ENCODE measurements at places on chromosomes 7 and 10. TPM values are rescaled to one million over a fixed set of nuclear protein-coding genes. Genes with fewer than 3 reads are reported as not detected.

GRCh38 chr10:61992671-61993668, 91.5 kb downstream of the ARID5B start:
- DNase-seq, result peak; percentile 88

DNA sequence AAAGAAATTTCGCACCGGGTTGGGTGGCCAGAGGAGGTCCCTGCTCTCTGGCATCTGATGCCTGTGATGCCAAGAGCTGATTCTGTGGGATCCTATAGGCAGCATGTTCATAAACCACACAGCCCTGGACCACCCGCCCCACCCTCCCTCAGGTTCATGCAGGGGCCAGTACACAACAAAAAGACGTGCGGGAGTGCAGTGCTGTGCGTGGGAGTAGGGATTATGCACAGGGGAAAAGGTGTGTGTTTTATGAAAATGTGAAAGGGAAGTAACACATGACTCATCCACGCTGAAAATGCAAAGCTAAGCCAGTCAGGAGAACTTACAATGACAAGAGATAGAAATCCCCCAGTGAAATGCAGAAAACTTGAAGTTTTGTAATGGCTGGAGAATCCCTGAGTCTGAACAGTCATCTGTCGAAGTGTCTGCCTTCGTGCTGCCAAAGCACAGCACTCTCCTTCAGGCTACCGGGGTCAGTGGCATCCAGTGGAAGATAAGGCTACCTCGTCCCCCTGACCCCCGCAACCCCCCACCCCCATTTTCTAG, 1.1 kb downstream of the KIAA1217 start:
- DNase-seq, result peak; percentile 6

DNA sequence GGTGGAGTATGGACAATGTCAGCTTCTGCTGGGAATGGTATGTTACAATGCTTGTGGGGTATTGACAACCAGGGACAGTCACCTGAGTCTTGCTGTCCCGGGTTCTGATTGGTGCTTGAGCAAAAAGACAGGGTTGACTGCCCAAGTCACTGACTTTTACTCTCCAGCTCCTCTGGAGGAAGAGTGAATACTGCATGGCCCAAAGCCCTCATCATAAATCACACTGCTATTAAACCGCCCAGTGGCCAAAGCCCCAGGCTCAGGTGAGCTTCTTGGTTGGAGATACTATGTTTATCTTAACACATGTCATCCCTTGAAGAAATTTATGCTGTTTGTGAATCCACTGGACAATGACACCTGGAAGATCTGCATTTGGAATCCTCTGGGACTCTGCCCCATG, 90.0 kb upstream of the IGFBP3 start:
- DNase-seq, result no peak

DNA sequence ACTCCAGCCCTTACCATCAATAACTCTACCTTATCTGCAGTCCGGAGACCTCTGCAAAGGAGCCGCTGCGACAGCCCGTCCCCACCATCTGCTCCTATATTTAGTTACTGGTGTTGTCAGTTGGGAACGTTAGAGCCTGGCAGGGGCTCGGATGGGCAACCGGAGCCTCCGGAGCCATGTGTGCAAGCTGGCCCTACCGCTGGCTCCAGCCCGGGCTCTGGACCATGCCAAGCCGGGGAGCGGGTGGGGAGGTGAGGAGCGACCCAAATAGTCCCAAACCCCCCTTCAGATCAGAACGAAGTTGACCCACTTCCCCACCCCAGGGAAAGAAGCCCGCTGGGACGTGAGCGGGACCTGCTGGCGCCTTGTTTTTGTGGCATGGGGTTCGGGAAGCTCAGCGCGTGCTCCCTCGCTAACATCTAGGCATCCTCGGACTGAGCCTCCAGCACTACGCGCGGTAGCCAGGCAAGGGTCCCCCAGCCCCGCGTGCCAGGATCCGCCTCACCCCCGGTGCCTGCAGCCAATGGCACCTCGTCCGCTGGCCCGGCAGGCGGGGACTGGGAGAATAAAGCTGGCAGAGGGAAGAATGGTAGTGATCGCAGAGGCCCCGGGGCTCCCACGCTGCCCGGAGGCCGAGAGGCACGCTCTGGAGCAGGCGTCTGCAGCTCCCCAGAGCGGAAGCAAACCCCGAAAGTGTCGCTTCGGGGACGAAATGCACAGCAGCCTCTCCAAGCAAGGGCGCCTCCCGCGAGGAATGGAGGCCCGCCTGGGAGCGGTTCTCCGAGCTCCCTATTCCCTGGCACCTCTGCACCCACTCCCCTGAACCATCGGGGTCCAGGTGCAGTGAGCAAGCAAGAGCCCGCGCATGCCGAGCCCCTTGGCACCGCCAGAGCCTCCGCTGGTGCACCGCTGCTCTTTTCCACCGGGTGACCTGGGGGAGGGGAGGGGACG, 679 bp downstream of the LRRC20 start:
- peak; percentile 28 for DNase-seq

KEL gene
- total RNA-seq, result 0.23 TPM

GJD4 gene
- not detected for total RNA-seq

SFRP5 gene
- not detected for total RNA-seq

DNA sequence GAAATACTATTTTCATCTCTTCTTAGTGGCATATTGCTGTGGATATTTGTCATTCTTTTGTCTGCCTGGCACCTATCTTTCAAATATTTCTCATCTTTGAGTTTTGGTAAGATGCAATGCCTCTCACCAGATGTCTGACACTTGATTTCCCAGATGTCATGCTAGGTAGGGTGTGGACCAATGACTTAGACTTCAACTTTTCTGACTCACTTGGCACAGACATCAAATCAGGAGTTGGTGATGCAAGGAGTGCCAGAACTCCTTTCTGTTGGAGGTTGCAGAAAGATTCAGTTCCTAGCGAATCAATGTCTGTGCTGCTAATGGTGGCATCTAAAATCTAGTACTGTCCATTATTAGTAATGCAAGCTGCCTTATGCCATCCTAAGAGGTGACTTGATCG, 216.9 kb upstream of the FERD3L start:
- peak; percentile 74 for DNase-seq

GRCh38 chr7:143250822-143251221, 12.4 kb upstream of the GSTK1 start:
- DNase-seq, result no peak

ANKRD30A gene
- not detected for total RNA-seq

DNA sequence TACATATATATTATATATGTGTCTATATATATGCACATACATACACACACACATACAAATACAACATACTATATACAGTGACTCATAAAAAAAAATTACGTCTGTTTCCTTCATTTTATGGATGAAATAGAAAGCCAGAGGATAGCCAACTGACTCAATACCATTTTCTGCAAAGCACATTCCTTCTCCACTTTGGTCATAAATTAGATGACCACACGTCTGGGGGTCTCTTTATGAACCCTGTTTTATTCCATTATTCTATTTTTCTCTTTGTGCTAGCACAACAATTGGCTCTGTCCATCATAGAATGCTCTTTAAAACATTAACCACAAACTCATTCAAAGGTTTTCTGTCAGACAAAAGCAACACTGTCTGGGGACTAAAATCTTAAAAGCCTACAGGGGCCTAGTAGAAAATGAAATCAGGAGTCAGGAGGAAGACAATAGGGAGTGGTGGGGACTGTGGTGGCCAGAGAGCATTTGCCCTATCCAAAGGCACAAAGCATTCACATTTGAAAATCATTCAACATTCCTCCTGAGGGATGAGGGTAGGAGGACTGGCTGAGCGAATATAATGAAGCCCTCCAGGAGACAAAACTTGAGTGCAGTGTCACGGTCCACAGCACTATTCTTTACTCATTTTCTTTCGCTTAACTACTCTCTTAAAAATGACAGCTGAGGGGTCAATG, 4.3 kb downstream of the CUBN start:
- DNase-seq, result peak; percentile 70

VPS41 gene
- total RNA-seq, result 43.0 TPM

GRCh38 chr10:78197628-78198272, 164.1 kb downstream of the RPS24 start:
- no peak for DNase-seq

- no peak for DNase-seq
Observed at GRCh38 chr7:55496906-55497305, 75.4 kb downstream of the VOPP1 start.

ANKRD1 gene
- total RNA-seq, result 251 TPM

GRCh38 chr7:155213955-155214740, 83.5 kb upstream of the INSIG1 start:
- DNase-seq, result no peak

HABP2 gene
- not detected for total RNA-seq

DNA sequence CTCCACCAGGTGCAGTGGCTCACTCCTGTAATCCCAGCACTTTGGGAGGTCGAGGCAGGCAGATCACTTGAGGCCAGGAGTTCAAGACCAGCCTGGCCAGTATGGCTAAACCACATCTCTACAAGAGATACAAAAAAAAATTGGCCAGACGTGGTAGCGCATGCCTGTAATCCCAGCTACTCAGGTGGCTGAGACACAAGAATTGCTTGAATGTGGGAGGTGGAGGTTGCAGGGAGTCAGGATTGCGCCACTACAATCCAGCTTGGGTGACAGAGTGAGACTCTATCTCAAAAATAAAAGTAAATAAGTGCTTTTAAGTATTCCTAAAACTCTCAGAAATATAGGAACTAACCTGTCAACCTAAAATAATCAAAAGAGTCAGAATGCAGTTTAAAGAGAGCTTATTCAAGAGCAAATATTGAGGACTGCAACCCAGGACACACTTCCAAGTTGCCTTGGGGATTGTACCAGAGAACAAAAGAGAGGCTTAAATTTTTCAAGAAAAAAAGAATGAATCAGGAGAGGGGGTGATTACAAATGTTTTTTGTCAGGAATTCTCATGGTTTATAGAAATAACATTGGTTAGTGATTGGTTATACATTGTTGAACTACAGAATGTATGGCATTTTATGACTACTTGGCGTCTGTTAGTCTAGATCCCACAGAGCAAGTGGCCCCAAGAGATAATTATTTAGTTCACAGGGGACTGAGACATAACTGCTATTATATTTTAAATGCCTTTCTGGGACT, 33.2 kb upstream of the PPP1R9A start:
- no peak for DNase-seq

CCL26 gene
- total RNA-seq, result not detected

DNA sequence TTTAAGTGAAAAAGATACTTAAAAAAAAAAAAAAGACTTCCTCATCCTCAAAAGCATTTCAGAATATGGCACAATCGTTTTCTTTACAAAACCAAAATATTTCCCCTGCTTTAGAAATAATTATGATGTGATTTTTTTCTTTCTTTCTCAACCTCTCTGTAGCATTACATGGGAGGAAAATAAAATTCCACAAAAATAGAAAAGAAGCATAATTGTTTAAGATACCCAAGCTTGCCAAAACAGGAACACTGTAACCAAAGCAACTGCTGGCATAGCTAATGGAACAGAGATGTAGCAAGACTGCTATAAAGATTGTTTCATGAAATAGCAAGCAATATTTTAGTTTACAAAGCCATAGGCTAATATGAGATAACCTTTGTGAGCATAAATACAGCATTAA, 75.6 kb upstream of the GPR22 start:
- no peak for DNase-seq

DNA sequence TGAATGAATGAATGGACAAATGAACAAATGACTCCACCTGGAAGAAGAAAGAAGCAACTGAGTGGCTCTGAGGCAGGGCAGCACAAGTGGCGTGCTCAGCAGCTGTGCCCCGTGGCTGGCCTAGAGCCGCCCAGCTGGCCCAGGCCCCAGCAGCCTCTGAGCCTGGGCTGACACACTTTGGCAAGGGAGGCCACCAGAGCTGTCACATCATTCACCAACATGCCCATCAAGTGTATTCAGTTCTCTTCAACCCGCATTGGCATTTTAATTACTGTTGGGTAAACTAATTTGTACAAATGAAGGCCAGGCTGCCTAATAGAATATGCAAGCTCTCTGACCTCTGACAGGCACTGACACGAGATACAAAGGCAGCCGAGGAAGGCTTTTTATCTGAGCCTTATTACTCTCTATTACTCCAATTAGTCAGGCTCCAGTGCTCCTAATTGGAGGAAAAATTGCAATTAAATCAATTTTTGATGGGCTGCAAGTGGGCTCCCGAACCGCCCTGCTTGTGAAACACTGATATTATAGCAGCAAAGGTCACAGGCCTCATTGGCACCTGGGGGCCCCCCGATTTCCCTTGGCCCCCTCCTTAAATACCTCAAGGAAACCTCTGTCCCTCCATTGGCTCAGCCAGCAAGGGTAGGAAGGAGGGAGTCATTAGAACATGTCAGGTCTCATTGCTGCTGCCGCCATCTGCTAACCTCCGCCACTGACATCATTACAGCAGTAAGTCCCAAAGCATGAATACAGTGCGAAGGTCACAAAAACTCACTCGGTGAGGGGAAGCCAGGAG, 41.9 kb downstream of the DPCD start:
- DNase-seq, result no peak

DNA sequence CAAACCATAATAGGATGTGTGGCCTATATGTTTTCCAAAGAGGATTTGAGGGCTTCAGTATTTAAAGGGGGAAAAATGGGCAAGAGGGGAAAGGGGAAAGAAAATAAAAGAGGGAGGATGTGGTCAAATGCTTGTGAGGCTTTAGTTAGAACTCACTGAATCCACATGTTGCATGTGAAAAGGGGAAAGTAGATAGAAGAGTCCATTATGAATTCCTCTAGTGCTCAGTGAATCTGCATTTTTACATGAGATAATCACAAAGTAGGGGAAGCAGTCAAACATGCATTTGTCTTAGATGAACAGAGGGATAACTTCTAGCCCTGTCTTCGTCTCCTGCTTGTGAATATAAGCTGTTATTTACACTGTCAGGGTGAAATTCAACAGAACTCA, 24.6 kb upstream of the AKAP9 start:
- no peak for DNase-seq
